H1 (cell line): ENCODE measurements at places on chromosomes 11 and 22.

- peak; percentile 87 for DNase-seq
These were observed 2.1 kb downstream of the FAM111A start for GRCh38 chr11:59144579-59145345.

GRCh38 chr22:31098632-31099110, 8.7 kb downstream of the SELENOM start:
- DNase-seq, result peak; percentile 88

DNA sequence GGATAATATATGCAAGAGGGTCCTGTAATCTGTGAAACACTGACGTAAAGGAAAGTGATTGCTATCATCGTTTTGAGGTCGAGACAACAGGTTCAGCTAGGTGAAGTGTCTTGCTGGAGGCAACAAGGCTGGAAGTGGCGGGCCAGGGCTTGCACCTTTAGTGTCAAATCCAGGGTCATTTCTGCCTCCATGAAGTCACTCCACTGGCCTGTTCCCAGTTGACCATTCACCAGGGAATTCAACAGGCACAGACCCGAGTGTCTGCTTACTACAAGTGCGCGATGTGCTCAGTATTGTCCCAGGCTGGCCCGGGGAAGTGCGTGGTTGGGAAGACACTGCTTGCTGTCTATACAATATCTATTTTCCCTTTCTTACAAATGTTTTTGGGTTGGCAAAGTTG, 225.0 kb downstream of the CEP164 start:
- DNase-seq, result no peak

DNA sequence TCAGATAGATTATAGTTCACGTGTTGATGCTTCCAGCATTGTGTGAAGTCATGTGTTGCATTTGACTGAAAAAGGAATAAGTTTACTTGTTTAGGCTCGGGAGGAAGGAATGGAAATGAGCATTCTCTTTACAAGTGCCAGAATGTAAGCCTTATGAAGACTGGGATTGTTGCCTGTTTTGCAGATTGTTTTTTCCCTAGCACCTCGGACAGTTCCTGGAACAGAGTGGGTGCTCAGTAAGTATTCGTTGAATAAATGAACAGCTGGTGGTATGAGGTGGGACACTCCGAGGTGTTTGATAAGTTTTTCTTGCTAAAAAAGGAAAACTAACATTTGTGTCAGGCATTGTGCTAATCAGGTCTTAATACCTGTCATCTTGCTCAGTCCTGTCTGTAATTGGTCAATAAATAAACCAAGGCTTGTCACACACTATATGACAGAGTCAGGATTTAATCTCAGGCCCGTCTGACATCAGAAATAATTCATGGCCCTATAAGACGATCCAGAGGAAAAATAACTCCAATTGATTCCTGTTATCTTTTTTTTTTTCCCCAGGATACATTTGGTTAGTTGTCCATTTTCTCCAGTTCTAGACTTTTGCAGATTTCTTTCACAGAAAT, 304.7 kb downstream of the NELL1 start:
- no peak for DNase-seq

- DNase-seq, result no peak
These were observed 1.9 kb downstream of the KCNJ5 start for GRCh38 chr11:128892866-128893565.
